ENCODE measurements at places on chromosomes 2 and 18.

DNA sequence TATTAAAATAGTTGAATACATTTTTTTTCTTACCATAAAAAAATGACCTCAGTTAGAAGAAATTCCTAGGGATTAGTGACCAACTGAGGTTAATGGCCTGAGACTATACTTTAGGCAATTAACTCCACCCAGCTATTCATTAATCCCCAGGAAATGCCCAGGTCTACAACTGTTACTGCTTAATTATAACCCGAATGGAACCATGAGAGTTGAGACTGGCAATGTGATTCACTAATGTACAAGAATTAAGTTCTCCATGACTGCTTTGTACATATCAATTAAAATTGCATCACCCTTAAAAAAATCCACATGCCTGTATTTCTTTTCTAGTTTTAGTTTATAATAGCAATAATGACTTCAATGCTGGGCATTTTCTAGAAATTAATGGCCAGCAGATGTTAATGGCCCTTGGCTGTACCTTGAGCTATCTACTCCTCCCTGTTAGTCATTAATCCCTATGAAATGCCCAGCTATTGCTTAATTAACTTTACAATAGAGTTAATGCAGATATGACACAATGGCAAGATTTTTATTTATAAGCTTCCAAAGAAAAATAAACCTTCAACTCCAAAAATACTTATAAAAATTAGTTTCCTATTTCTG is 44.1 kb downstream of the ERBB4 start:
- DNase-seq = no peak

DNA sequence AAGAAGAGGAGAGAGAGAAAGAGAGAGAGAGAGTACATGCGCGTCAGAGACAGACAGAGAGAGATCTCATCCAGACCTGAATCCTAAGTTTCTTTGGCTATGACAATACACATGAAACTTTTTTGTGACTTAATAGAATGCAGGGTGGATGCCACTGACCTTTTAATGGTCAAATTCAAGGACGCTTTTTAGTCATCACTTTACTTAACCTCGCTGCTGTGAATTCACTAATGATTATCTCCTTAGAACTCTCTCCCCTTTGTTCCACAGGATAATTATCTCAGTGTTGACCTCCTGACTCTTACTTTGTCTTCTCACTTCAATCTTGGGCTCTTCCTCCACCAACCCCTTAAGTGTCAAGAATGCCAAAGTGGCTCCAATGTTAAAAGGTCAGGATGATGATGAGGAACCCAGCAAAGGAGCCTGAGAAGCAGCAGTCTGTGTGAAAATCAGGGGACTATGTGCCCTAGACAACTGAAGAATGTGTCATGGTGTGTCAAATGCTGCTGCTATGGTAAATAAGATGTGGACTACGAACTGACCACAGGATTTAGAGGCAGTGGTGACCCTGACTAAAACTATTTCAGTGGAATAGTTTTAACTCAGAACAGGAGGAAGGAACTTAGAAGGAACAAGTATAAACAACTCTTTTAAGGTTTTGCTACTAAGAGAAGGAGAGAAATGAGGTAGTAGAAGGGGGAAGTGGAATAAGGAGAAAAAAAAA is 382.1 kb downstream of the ZEB2 start:
- DNase-seq = peak; percentile 32

DNA sequence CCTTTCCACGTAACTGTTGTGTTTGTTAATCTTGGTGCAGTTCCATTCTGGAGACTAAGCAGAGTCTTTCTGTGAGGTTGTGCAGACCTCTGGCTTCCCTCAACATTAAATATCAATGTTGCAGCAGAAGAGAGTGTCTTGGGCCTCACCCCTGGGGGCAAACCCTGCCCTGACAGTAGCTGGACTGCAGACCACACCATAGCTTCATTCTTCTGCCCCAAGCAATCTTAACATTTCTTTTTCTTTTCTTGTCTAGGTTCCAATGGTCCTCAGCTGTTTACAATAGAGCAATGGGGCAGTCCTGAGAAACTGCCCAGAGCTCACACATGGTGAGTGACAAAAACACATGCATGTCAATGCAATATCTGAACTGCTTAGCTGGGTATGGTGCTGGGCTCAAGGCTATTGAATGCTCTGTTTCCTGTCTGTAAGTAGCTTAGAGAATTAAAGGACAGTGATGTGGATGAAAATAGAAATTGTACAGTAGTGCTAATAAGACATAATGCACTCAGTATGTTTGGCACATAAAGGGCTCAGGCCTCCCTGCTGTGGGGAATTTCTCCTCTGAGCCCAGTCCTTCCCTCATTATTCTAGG is 237.6 kb downstream of the ALPK2 start:
- DNase-seq = no peak

GRCh38 chr2:98378196-98378595 is 31.9 kb downstream of the CNGA3 start:
- DNase-seq = no peak

DNA sequence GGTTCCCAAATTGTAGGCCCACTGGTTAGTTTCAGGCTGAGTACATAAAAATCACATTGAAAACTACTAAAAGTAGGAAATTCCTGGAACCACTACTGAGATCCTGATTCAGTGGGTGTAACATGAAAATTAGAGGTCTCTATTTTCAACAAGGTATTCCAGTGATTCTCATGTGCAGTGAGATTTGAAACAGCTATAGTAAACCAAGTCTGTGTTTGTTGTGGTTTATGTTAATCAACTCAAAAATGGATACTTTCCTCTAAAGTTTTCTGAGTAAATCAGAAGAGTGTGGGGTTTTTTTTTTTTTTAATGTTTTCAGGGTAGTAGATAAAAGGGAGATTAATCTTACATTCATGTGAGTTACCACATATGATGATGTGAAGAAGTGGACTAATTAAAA is 42.4 kb upstream of the LIMS1 start:
- DNase-seq = no peak

GRCh38 chr18:59359576-59359952 is 499 bp upstream of the LMAN1 start:
- DNase-seq = no peak

DNA sequence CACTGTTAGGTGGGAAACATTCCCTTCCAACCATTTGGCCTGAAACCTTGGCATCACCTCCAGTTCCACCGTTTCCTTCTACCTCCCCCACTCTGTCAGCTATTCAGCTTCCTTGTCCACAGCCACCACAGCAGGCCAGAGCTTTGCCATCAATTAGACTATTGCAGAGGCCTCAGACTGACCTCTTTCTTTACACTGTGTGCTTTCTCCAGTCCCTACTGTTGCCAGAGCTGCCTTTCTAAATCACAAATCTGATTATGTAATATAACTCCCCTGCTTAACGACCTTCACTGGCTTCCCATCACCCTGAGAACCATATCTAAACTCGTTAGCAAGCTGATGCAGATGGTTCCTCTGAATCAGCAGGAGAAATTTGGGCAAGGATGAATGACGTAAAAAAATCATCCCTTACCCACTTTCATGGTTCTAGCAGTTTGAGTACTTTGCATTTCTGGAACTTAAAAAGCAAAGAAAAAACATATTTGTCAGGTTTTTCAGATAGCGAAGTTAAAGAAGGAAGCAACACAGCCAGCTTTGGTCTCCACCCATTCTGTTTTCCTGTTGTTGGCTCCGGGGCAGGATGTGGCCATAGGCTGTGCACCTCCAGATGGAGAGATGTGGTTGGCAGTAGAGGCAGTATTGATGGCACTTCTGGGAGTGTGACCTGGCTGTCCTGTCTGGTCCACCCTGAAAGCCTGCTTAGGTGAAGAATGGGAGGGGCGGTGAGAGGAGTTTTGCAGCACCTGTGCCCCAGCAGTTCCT is 422.1 kb downstream of the PARD3B start:
- DNase-seq = no peak

GRCh38 chr18:63681449-63682340 is 20.0 kb upstream of the SERPINB3 start:
- no peak for DNase-seq

- DNase-seq = no peak
These were observed 34.8 kb upstream of the IHH start for GRCh38 chr2:219095406-219095935.

DNA sequence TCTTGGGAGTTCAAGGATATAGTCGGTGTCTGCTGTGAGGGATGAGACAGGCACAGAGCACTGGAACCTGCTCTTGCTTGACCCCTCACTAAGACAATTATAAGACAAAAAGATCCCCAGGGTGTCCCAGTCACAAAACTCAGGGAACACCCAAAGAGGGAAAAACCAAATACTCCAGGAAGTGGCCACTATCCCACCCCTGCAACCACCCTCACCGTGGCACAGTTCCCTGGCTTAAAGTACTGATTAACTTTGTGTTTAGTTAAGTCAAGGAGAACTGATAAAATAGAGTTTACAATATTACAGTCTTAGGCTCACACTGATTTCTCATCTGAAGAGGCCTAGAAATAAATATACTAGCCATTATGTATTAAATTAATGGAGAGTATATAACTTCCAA is 13.5 kb downstream of the IL36B start:
- no peak for DNase-seq

GRCh38 chr2:119011162-119011909 is 69.3 kb downstream of the MARCO start:
- DNase-seq = peak; percentile 59

- DNase-seq = no peak
These were observed 27.5 kb downstream of the REEP1 start for GRCh38 chr2:86309966-86310365.

DNA sequence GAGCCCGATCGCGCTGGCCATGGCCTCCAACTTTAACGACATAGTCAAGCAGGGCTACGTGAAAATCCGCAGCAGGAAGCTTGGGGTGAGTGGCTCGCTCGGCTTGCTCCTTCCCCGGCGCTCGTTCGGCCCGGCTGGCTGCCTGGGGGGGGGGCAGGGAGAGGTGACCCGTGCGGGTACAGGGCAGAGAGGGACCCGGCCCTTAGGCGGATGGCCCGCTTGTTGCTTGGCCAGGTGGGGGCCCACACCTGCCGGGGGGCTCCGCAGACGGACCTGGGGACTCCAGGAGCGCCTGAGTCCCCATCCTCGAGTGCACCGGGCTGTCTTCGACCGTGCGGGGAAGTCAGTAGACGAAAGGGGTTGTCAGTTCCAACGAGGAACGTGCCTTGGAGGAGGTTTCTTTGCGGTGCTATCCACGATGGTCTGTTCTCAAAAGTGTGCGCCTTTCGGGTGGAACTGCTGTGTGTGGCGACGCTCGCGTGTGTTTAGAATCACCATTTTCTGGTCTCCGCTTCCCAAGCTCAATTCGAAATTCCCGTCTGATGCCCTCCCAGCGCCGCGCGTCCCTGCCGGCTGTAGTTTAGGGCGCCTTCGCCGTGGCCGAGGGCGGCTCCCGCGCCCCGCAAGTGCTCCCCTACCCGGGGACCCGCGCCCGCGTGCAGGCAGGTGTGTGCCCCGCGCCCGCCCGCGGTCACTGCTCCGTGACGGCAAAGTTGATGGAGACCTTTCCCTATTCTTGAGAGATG is 711 bp downstream of the DOK6 start:
- DNase-seq = peak; percentile 27

- no peak for DNase-seq
These were observed 78.5 kb upstream of the GPC1 start for GRCh38 chr2:240356700-240357640.

DNA sequence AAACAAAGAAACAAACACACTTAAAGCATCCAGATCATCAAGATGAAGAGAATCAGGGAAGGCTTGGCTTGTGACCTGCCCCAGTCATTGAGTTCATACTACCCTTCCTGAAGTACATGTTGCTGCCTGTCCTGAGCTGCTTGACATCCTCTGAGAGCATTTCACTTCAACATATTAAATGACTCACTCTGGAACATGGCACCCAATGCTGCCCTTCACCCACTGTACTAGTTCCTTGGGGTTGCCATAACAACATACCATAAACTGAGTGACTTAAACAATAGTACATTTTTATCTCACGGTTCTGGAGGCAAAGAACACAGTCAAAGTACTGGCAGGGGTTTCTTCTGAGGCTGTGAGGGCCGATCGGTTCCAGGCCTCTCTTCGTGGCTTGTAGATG is 371.3 kb downstream of the RNF144A start:
- no peak for DNase-seq

DNA sequence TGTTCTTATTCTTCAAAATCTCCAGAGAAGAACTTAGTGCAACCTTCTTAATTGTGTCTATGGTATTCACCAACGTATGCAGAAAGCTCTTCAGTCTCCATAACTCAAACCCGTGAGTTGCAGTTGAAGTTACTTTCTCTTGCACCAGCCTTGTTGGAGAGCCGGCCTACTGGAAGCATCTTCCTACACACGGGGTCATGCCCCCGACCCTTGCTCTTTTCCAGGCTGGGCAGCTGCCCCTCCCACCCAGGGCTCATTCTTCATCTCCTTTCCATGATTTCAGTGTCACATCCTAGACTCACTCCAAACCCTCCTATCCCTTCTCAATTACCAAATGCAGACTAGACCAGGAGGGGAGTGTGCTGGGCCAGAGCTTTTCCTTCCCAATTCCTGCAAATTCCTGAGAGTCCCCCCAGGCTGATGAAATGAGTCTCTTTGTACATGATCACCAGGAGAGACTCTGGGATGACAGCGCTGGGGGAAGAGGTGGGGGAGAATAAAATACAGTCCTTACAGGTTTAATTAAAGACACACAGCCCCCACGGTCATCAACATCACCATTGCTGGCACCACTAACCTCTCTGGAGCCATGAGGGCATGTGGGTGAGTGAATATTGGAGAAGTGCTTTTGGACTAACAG is 75.3 kb downstream of the COLEC12 start:
- no peak for DNase-seq

DNA sequence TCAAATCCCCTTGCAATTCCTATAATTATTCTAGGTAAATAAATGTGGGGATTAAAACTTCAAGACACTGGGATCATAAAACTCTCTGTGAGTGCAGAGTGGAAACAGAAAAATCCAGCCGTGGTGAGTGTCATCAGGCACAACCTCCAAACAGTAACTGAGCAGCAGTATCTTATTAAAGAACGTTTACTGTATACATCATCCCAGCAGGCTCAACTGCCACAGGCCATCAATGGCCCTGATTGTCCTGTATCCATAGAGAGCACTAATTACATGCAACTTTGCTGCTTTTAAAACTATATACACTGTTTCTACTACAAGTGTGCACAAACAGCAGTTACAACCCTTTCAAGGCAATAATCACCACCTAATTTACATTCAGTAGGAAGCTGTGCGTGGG is 23.9 kb downstream of the GAREM1 start:
- DNase-seq = no peak

DNA sequence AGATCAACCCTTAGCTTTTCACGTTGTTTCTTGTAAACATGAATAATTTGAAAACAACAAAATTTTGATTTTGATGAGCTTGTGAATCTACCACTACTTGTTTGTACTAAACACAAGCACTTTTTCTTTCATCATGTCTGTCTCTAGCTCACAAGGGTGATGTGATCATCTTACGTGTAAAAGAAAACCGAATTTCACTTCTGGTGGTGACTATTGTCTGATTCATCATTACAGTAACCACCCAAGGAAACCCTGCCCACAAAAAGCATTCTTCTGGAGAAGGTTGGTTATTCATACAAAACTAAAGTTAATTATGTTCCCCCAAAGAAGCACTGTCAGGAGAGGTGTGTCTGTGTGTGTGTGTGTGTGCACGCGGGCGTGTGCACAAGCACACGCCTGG is 285.4 kb downstream of the ZNF516 start:
- no peak for DNase-seq
